Stimulated activated naive CD4-positive, alpha-beta T cell treated with Interleukin-2 at 50 U/mL for 16 hours (primary cell): ENCODE measurements at places on chromosomes 12 and 14.

GRCh38 chr12:104312202-104312601, 8.7 kb downstream of the EID3 start:
- DNase-seq, result no peak

GRCh38 chr14:30034152-30034551, 106.5 kb upstream of the PRKD1 start:
- no peak for DNase-seq

GRCh38 chr12:71581206-71581605, 82.4 kb downstream of the ZFC3H1 start:
- no peak for DNase-seq

GRCh38 chr12:46998811-46999368, 80.5 kb upstream of the PCED1B start:
- no peak for DNase-seq

- peak; percentile 35 for DNase-seq
These were observed 10.9 kb downstream of the EVL start for GRCh38 chr14:100076133-100076532.

DNA sequence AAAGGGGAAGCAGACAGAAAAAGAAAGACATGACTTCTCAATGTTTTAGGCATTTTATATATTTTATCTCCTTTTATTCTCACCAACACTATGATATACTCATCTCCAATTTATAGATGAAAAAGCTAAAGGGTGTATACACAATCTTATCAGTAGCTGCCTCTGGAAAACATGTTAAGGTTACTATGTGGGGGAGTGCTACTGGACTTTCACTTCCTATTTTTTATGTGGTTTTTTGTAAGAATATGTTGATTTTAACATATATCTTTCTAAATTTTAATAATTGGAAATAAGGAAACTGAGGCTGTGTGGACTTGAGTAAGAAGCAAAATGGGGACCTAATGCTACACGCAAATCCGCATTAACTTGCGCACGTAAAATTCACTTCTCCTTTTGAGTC, 99.6 kb upstream of the PDE3A start:
- no peak for DNase-seq

DNA sequence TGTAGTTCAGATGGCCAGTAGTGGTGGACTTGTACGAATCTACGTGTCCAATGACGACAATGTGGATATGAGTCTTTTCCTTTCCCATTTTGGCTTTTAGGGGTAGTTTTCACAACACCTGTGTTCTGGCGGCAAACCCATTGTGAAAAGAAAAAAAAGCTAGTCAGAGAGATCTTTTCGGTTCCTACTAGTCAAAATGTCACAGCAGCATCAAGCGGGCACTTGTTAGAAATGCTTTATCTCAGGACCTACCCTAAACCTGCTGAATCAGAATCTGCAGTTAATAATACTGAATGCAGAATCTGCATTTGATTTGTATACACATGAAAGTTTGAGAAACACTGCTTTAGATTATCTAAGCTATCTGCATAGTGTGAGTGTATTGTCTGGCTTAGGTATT, 18.3 kb downstream of the AEBP2 start:
- DNase-seq, result no peak

- DNase-seq, result no peak
These were observed 3.9 kb downstream of the NKX2-1 start for GRCh38 chr14:36515896-36516718.

- no peak for DNase-seq
These were observed 24.8 kb downstream of the KLC1 start for GRCh38 chr14:103653805-103654204.

- no peak for DNase-seq
These were observed 56.6 kb downstream of the GPATCH2L start for GRCh38 chr14:76208340-76208739.

DNA sequence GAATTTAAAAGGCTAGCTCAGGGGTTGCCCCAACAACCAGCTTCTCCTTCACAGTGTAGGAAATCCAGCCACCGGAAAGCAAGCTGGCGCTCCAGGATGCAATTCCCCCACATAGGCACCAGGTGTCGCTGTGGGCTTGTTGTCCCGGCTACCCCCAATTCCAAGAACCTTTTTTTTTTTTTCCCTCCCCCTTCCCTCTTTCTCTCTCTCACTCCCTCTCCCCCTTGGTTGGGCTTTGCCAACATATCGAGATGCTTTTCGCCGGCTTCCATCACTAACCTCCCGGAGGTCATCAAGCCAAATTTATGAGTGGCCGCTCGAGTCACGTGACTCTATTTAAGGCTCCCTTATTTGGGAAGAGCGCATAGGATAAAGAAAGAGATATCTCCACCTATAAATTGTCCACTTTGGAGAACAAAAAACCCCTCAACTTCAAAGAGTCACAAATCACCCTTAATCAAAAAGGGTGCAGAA, at the start of gene HOXC5:
Gene HOXC5, plus strand, starts transcription at position 424 of the 474 bp plus-strand sequence. CDS start 73 bp downstream, outside the sequence.
- DNase-seq, result peak; percentile 25

DNA sequence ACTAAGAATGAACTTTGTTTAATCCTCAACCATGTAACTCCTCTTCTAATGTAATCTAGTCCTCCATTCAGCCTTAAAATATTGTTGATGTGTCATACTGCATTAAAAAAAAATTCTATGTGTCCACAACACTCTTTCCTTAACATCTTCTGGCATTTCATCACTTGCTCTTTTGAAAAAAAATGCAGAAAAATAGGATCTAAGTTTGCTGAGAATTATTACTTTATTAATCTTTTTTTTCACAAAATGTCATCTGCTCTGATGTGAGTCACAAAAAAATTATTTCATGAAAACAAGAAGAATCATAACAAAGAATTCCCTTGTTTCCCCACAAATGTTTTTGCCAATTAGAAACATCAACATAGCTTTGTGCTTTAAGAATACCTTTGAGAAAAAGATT, 410.1 kb upstream of the MGAT4C start:
- no peak for DNase-seq

DNA sequence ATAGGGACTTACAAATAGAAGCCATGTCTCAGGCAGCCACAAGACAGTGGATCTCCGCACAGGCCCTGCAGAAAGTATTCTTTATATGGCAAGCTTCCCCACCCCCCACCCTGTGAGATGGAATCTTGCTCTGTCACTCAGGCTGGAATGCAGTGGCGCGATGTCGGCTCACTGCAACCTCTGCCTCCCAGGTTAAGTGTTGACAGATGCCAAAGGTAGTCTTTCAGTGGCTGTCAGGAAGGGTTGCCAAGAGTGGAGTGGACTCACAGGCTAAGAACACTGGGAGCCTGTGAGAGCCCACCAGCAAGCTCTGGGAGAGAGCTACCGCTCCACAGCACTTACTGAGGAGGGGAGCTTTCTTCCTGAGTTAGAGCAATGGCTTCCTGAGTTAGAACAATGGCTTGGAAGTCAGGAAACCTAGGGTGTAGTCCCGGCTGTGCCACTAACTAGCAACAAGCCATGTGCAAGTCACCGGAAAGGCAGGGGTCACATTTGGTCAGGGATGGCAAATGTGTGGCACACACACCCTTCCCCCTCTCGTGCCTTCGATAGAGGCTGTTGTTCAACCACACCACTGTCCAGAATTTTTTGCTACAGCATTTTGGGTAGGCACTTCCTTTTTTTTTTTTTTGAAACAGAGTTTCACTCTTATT, 2.6 kb downstream of the RNASE1 start:
- DNase-seq, result no peak

GRCh38 chr12:122920687-122921086, 24.8 kb upstream of the VPS37B start:
- no peak for DNase-seq

- DNase-seq, result peak; percentile 73
These were observed at the start of gene INSM2 for GRCh38 chr14:35533357-35534207. Gene INSM2, plus strand, starts transcription at chr14:35534164. Its CDS starts 89 bp downstream, at chr14:35534253.

- DNase-seq, result no peak
These were observed 1.9 kb downstream of the TGFB3 start for GRCh38 chr14:75979648-75980565.

DNA sequence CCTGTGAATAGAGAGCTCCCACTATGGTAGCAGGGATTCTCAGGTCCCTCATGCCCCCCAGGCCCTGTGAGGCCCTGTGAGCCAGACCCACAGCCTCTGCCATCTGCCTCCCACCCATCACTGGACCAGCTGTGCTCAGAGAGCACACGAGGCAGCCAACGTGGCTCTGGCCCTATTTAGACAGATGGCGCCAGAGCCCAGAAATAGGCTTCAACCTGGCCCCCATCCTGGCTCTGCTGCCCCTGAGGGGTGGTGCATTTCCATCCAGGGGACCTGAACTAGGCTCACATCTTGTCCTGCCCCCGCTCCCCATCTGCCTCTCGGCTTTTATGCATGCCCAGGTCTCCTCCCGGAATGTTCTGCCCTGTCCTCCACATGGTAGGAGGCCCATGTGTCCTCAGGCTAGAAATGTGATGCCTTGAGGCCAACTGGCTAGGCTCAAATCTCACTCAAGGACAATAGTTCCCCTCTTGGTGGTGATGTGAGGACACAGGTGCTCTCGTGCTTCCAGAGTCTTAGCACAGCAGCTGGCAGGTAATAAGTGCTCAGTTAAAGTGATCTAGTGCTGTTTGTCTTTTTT, 18.9 kb downstream of the TMEM63C start:
- no peak for DNase-seq

- no peak for DNase-seq
These were observed 477.0 kb downstream of the PCNX1 start for GRCh38 chr14:71384007-71384845.

DNA sequence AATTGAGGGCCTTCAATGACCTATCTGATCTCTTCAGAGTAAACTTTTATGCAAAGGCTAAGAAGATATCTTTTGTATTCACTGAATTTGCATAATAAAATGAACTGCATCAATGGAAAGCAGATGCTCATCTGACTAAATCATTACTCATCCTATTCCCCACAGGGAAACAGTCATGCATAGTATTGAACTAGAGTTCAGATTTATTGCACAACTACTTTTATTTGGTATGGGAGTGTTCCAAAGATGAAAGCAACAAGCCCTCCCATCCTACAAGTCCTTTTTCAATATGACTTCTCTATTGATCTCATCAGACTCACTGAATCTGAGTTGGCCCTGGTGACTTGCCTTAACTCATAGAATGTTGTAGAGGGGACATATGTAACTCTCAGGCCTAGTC, 159.8 kb downstream of the KITLG start:
- DNase-seq, result no peak

DNA sequence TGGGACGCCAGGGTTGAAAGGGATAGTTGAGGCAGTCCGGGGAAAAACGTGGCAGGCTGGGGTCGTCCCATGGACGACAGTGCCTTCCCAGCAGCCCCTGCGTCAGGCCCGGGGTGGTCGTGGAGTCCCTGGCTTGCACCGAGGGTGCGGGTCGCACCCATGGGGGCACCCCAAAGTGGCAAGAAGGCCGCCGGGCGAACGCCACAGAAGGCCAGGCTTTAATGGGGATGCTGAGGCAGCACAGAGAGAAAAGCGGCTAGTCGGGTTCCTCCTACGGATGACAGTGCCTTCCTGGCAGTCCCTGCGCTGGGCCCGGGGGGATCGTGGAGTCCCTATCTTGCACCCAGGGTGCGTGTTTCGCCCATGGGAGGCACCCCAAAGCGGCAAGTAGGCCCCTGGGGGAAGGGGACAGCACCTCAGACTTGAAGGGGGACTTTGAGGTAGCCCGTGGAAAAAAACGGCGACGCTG, 158.6 kb upstream of the ALG10B start:
- DNase-seq, result no peak

GRCh38 chr14:28097585-28097984, 669.0 kb upstream of the FOXG1 start:
- no peak for DNase-seq

DNA sequence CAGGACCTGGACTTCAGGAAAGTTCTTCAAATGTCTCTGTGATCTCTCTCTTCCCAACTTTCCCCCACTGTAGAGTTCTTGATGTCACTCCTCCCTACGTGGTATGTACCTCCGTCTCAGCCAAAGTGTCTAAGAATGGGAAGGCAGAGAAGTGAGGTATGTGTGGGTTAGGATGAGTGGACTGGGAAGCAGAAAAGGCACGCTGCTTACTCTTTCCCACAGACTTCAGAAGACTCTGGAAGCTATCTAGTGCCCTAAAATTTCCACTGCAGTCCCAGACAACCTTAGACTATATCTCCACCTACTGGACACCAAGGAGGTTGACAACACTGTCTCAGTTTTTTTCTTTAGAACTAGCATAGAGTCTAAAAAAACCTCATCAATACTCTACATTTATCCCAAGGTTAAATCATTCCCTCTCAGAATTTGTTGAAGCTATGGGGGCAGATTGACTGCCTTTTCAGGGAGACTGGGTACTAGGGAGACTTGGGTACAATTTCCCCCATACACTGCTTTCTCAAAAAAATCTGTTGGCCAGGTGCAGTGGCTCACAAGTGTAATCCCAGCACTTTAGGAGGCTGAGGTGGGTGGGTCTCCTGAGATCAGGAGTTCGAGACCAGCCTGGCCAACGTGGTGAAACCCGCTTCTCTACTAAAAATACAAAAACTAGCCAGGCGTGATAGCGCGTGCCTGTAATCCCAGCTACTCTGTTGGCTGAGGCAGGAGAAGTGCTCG, 20.6 kb upstream of the ITGA5 start:
- DNase-seq, result no peak
